ENCODE measurements at places on chromosomes 2 and 18.

- no peak for DNase-seq
Observed at GRCh38 chr2:101638817-101639605, 58.5 kb upstream of the MAP4K4 start.

DNA sequence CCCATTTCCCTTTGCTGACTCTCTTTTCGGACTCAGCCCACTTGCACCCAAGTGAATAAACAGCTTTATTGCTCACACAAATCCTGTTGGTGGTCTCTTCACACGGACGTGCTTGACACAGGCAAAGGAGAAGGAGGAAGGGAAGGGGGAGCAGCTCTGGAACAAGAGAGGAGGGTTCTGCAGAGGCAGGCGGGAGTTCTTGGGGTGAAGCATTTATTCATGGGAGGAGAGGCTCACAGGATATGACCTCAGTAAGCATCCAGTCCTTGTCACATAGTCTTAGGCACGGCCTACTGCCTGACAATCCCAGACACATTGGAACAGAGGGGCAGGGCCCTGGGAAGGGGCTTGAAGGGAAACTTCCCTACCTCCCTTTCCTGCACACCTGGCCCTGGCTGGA lies 171.7 kb upstream of the HS6ST1 start:
- DNase-seq, result no peak

DNA sequence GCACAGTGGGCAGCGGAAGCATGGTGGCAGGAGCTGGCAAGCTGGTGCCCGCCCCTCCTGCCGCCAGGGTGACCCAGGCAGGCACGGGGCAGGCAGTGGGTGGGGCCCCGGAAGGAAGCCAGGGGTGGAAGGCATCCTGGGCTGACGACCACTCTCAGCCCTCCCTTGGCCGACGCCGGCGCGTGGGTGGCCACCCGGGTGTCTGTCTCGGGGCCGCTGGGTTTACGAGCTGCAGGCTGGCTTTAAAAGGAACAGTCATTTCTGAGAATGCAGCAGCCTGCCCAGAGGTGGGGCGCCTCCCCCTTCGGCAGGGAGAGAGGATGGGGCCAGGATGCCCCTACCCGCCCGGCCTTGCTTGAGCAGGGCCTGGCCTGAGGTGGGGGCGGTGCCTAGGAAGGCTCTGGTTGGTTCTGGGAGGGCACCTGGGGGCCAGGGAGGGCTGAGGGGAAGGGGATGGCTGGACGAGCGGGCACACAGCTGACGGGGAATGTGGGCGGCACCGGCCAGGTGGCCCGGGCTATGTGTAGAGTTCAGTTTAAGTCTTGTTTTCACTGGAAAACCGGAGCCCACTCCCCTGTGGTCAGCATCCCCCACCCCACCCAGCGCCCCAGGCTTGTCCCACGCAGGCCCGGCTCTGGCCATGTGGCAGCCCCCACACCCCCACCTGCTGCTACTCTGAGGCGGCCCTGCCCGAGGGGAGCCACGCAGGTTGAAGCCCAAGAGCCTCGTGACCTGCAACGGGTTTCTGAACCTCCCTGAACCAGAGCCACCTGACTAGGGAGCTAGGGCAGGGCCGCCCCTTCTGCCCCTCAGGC lies 6.3 kb downstream of the BOK start:
- no peak for DNase-seq

- DNase-seq, result no peak
Observed at GRCh38 chr2:235113854-235114253, 162.0 kb downstream of the SH3BP4 start.

GRCh38 chr2:144681389-144681788 lies 161.5 kb upstream of the ZEB2 start:
- DNase-seq, result no peak
